ENCODE measurements at places on chromosomes 16 and 17. TPM values are rescaled to one million over a fixed set of nuclear protein-coding genes. Genes with fewer than 3 reads are reported as not detected.

The KRTAP9-8 gene
- total RNA-seq: not detected

DNA sequence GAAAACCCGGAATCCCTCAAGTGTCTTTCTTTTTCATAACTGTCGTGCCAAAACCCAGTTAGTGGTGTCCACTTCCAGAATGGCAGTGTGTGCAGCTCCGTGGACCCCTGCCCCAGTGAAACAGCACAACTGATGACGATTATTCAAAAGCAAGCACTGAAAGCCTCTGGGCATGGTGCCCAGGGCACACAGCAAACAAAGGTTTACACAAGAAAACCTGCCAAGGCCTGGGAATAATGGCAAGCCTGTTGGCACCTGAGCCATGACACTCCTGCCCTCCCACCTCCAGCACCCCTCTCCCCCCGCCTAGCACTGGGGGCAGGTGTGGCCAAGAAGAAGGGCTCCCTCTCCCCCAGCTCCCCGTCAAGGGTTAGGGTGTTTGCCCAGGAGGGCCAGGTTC lies 2.8 kb downstream of the PKMYT1 start:
- H3K4me1 ChIP-seq: peaks cover 22% of the 10 kb centered on the region
- peaks cover 4% of the 10 kb centered on the region for H3K27me3 ChIP-seq
- peak; percentile 75 for DNase-seq
- no peak overlapping the region for H3K4me3 ChIP-seq
- H3K36me3 ChIP-seq: no peaks in the 10 kb centered on the region
- H3K27ac ChIP-seq: no peak overlapping the region

The TEKT1 gene
- total RNA-seq: 9.7 TPM

DNA sequence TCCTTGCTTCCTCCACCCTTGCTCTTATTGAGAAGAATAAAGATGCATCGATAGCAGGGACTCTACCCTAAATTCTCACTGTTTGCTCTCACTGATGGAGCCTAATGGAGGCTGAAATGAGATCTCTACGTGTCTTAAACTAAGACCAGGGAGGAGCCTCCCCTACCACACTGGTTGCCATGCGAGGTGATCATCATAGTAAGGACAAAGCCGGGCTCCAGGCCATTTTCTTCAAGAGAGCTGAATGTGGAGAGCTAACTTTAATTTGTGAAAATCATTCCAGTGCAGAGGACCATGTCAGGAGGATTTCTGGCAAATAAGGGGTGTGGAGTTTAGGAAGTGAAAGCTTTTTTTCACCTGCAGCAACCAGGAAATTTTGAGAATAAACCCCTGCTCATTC lies 5.6 kb downstream of the CDH11 start:
- peaks cover 11% of the 10 kb centered on the region for H3K27me3 ChIP-seq
- peaks cover 7% of the 10 kb centered on the region for H3K4me1 ChIP-seq
- no peak overlapping the region for H3K27ac ChIP-seq
- DNase-seq: no peak

DNA sequence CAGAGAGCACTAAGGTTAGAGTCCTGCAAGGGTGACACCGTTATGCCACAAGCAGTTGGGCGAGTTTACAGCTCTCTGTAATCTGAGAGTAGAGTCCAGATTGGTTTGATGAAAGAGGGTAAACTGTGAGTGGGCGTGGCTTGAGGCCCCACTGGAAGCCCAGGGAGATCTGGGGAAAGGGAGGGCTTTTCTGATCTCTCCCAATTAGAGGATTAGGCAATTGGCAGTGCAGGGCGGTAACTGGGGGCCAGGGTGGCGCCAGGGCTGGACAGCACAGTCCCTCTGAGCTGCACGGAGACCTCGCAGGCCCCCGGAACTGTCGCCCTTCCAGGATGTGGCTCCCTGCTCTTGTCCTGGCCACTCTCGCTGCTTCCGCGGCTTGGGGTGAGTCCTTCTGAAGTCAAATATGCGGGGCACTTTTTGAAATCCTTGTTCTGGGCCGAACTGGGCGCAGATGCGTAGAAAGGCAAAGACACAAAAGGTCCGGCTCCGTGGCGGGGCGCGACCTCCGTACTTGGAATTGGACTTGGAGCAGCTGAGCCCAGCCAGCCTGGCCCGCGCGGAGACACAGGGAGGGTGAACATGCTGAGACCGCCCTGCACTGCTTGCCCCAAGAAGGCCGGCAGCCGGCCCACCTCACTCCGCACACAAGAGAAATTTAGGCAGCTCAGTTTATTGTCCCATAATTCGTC lies 72.4 kb downstream of the CES1 start:
- no peaks in the 10 kb centered on the region for H3K27me3 ChIP-seq
- peak; percentile 70 for DNase-seq
- no peaks in the 10 kb centered on the region for H3K36me3 ChIP-seq
- no peaks in the 10 kb centered on the region for H3K4me1 ChIP-seq

DNA sequence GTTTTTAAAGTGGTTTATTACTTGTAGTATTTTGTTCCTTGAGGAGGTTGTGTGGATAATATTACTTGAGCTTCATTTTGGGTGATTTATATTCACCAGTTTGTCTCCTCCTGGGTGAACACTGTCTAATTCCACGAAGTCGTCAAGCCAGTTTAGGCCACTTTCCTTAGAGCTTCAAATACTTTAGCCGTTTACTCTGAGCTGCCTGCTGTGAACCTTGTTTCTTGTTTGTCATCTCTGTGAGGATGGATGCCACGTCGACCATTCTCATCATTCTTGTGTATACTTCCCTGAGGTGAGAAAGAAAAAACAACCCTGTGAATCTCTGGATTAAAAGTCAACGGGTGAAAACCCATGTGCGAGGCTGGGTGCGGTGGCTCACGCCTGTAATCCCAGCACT lies 9.0 kb downstream of the KRT24 start:
- DNase-seq: no peak
- H3K36me3 ChIP-seq: no peaks in the 10 kb centered on the region
- H3K27me3 ChIP-seq: no peaks in the 10 kb centered on the region

GRCh38 chr16:64771273-64771672 lies 350.6 kb downstream of the CDH11 start:
- no peak for DNase-seq
- no peak overlapping the region for H3K27ac ChIP-seq
- no peaks in the 10 kb centered on the region for H3K36me3 ChIP-seq
- H3K4me3 ChIP-seq: no peak overlapping the region
- no peaks in the 10 kb centered on the region for H3K4me1 ChIP-seq

DNA sequence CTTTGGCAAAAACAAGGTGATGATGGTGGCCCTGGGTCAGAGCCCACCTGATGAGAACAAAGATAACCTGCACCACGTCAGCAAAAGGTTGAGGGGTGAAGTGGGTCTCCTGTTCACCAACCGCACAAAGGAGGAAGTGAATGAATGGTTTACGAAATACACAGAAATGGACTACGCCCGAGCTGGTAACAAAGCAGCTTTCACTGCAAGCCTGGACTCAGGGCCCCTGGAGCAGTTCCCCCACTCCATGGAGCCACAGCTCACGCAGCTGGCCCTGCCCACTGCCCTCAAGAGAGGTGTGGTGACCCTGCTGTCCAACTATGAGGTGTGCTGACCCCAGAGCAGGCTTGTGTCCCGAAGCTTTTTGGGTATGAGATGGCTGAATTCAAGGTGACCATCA lies 29.7 kb upstream of the DLX4 start:
- no peak overlapping the region for H3K27ac ChIP-seq
- H3K4me3 ChIP-seq: no peak overlapping the region
- no peak for DNase-seq
- no peaks in the 10 kb centered on the region for H3K36me3 ChIP-seq
- peaks cover 21% of the 10 kb centered on the region for H3K27me3 ChIP-seq

- no peak overlapping the region for H3K4me3 ChIP-seq
- H3K4me1 ChIP-seq: peaks cover 53% of the 10 kb centered on the region
- DNase-seq: no peak
- peak overlapping the region; percentile 75 for H3K27ac ChIP-seq
- no peaks in the 10 kb centered on the region for H3K36me3 ChIP-seq
- H3K27me3 ChIP-seq: no peaks in the 10 kb centered on the region
Measured at GRCh38 chr16:72985148-72985941, 62.6 kb downstream of the ZFHX3 start.

DNA sequence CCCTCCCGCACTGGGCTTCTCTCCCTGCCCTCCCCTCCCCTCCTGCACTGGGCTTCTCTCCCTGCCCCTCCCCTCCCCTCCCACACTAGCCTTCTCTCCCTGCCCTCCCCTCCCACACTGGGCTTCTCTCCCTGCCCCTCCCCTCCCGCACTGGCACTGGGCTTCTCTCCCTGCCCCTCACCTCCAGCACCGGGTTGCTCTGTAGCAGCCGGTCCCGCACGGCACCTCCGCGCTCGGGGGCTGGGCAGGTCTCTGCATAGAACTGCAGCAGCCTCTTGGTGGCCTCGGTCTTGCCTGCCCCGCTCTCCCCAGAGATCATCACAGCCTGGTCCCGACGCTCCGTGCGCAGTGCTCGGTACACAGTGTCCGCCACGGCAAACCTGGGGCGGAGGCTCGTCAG lies 9.8 kb downstream of the MYO1C start:
- no peaks in the 10 kb centered on the region for H3K27me3 ChIP-seq
- DNase-seq: no peak
- H3K4me1 ChIP-seq: peaks cover 29% of the 10 kb centered on the region
- no peak overlapping the region for H3K4me3 ChIP-seq
- peaks cover 63% of the 10 kb centered on the region for H3K36me3 ChIP-seq

The CD300E gene
- total RNA-seq: 7.3 TPM

GRCh38 chr17:16432017-16432416 lies 16.6 kb downstream of the TRPV2 start:
- peaks cover 45% of the 10 kb centered on the region for H3K36me3 ChIP-seq
- H3K27ac ChIP-seq: no peak overlapping the region

- H3K27me3 ChIP-seq: no peaks in the 10 kb centered on the region
- DNase-seq: no peak
- no peaks in the 10 kb centered on the region for H3K4me1 ChIP-seq
- no peak overlapping the region for H3K4me3 ChIP-seq
- H3K27ac ChIP-seq: no peak overlapping the region
Measured at GRCh38 chr17:62581764-62582163, 45.7 kb upstream of the MRC2 start.

DNA sequence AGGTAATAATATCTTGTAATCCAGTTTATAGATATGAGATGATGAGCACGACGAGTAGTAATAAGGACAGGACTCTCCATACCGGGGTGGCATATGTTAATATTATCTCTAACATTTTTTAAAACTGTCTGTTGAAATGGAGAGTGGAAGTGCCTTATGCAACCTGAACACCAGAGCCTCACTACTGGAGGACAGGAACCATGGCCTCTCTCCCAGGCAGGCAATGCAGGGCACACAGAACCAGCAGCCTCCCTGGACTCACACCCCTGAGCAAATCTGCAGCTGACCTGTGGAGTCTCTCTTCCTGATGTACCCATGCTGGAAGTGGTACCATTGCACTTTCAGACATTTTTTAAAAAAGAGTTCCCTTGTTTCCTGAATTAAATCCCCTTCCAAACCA lies 55.2 kb upstream of the ERN1 start:
- no peak for DNase-seq
- no peak overlapping the region for H3K27ac ChIP-seq
- no peaks in the 10 kb centered on the region for H3K27me3 ChIP-seq
- peaks cover 19% of the 10 kb centered on the region for H3K36me3 ChIP-seq
- peaks cover 16% of the 10 kb centered on the region for H3K4me1 ChIP-seq
- no peak overlapping the region for H3K4me3 ChIP-seq

GRCh38 chr17:65160516-65160915 lies 23.3 kb downstream of the RGS9 start:
- no peak overlapping the region for H3K27ac ChIP-seq
- H3K36me3 ChIP-seq: no peaks in the 10 kb centered on the region
- no peak for DNase-seq
- H3K4me1 ChIP-seq: no peaks in the 10 kb centered on the region
- H3K4me3 ChIP-seq: no peak overlapping the region

DNA sequence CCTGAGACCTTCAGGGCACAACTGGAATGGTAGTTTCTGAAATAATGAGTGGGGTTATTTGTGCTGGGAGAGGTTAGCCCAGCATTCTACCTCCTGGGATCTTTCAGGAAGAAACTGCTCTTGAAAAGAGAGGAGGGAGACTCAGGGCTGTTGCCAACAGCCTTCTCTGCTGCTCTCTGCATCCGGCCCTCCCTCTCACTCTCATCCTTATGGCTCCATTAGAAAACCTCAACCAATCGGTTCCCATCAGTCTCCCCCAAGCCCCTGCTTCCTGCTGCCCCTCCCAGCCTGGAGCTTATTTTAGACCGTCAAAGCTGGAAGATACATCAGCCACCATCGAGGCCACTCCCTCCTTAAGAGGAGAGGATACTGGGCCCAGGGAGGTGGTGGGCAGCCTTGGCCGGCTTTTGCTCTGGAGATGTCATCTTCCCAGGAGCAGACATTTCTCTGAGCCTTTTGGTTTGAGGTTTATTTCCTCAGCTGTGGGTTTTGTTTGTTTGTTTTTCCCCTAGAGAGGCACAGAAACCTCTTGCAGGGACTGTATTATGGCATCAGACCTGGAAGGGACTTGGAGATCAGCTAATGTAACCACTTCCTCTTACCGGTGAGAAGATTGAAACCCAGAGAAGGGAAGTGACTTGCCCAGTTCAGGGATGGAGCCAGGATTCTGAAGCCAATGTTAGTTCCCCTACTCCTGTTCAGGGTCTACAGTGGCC lies 2.7 kb downstream of the MPRIP start:
- peak overlapping the region; percentile 83 for H3K27ac ChIP-seq
- peaks cover 64% of the 10 kb centered on the region for H3K4me1 ChIP-seq
- H3K36me3 ChIP-seq: no peaks in the 10 kb centered on the region
- H3K27me3 ChIP-seq: no peaks in the 10 kb centered on the region
- peak overlapping the region; percentile 75 for H3K4me3 ChIP-seq

DNA sequence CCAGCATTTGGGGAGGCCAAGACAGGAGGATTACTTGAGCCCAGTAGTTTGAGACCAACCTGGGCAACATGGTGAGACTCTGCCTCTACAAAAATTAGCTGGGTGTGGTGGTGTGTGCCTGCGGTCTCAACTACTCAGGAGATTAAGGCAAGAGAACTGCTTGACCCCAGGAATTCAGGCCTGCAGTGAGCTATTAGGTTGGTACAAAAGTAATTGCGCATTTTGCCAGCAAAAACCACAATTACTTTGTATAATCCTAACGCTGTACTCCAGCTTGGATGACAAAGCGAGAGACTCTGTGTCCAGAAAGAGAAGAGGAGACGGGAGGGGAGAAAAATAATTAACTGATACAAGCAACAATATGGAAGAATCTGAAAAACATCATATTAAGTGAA lies 32.7 kb downstream of the YWHAE start:
- H3K27me3 ChIP-seq: no peaks in the 10 kb centered on the region
- DNase-seq: no peak
- no peak overlapping the region for H3K27ac ChIP-seq
- H3K36me3 ChIP-seq: peaks cover 38% of the 10 kb centered on the region

DNA sequence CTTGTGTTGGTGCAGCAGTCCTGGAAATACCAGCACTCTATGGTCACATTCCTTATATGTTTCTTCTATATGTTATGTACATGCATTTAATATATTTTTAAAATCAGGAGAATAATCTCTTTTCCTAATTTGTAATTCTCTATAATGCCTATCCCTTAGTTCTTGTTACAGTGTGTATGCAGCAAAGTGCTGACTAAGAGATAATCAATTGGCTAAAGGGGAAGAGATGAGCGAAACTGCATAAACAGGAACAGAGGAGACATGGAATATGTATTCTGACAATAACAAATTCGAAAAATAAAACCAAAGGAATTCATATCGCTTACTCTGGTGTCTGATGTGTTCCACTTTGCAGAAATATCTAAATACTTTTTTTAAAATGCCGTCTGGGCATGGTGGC lies 41.7 kb downstream of the SYNRG start:
- no peak overlapping the region for H3K4me3 ChIP-seq
- H3K36me3 ChIP-seq: peaks cover 78% of the 10 kb centered on the region
- H3K4me1 ChIP-seq: no peaks in the 10 kb centered on the region
- no peaks in the 10 kb centered on the region for H3K27me3 ChIP-seq
- DNase-seq: no peak

- H3K4me1 ChIP-seq: peaks cover 55% of the 10 kb centered on the region
- peaks cover 13% of the 10 kb centered on the region for H3K27me3 ChIP-seq
- peaks cover 6% of the 10 kb centered on the region for H3K36me3 ChIP-seq
- DNase-seq: peak; percentile 63
Measured at GRCh38 chr16:66923866-66924265, 1.5 kb downstream of the RRAD start.

All from lower lobe of right lung (tissue), 2 donors.